ENCODE measurements at places on chromosomes 16 and 17.
A peak's percentile ranks its signal among the peaks of the same experiment; 100 is the strongest.

- no peak for DNase-seq
Measured at GRCh38 chr16:73124097-73124652, 76.2 kb upstream of the ZFHX3 start.

- no peak for DNase-seq
Measured at GRCh38 chr17:36705874-36706731, 104.7 kb downstream of the MRM1 start.

GRCh38 chr16:58425756-58426494 lies 33.7 kb downstream of the GINS3 start:
- DNase-seq: no peak

GRCh38 chr17:50649042-50649908 lies 14.6 kb downstream of the ABCC3 start:
- no peak for DNase-seq

DNA sequence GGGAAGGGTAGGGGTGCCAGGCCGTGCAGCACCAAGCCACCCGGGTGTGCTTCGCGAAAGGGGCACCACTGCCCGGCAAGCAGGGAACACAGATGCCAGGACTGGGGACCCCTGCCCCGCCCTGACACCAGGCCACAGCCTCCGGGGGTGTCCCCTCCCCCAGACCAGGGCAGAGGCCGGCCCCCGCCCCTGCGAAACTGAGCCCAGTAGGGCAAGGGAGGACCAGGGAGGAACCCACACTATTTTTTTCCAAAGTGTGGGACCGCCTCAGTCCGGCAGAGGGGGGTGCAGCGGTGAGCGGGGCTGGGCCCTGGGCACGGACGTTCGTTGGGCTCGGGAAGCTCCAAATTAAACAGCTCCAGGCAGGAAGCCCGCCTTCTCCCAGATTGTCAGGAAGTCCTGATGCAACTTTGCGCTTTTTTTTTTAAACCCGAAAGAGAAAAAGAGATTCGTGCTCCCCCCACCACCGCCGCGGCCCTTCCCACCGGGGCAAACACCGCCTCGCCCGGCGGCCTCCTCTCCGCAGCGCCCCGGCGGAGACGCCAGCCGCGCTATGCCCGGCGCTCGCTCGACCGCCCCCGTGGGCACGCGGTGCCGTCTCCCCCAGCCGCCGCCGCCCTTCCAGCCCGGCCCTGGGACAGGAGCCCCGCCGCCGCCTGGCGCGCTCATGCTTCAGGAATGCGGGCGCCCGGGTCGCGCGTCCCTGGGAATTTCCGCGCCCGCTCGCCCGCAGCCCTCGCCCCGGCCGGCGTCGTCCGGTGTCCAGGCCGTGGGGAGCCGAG lies 755 bp downstream of the PIEZO1 start:
- DNase-seq: peak; percentile 75

GRCh38 chr17:81577278-81578000 lies 25.3 kb upstream of the FAAP100 start:
- no peak for DNase-seq

- DNase-seq: no peak
Measured at GRCh38 chr17:29131814-29132682, 48.1 kb downstream of the MYO18A start.

- no peak for DNase-seq
Measured at GRCh38 chr16:23424292-23424958, 28.6 kb downstream of the COG7 start.

- no peak for DNase-seq
Measured at GRCh38 chr17:76935331-76935730, 67.1 kb downstream of the MGAT5B start.

DNA sequence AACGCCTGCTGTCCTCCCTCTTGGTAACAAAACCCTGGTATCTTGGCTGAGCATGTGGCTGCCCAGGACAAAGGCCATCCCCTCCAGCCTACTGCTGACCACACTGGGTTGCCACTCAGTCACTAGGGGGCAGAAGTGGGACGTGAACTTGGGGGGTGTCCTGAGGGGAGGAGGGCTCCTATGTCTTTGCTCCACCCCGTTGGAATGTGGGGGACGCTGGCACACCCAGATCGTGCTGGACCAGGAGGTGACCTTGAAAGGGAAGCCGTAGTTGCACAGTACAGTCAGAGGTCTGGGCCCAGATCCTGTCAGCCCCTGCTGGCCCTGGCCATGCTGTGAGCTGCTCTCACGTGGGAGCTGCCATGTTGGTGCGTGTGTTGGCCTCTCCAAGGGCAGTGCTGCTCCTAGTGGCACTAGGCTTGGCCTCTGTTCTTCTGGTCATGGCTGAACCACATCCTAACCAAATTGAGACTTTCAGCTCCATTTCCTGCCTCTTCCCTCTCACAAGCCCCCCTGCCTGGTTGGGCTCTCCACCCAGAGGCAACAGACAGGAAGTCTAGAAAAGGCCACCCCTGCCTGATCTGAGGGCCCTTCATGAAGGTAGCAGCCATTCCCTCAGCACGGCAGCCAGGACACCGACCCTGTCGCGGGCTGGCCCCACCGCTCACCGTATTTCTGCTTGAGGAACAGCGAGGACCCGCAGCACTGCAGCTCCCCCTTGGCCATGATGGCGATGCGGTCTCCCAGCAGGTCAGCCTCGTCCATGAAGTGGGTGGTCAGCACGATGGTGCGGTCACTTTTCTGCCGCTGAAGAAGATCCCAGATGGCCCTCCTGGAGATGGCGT lies 29.0 kb upstream of the RNPS1 start:
- DNase-seq: peak; percentile 1
